RPMI8226 (cell line): ENCODE measurements at places on chromosomes 6 and 20.

DNA sequence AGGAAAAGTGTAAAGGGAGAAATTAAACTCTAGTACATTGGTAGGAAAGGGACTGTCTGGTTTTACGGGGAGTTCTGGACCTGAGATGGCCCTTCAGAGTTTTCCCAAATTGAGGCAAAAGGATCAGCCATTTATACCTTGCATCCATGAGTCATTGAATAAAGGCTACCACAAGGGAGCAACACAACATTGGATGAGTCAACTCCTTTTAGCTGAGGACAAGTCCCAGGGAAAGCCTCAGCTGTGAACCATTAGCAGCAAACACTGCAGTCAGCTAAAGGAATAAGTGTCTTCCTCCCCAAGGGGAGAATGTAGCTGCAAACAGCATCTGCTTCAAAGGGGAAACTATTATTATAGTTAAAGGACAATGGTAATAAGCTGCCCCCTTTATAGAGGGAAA lies 468.7 kb upstream of the ID4 start:
- DNase-seq: no peak

DNA sequence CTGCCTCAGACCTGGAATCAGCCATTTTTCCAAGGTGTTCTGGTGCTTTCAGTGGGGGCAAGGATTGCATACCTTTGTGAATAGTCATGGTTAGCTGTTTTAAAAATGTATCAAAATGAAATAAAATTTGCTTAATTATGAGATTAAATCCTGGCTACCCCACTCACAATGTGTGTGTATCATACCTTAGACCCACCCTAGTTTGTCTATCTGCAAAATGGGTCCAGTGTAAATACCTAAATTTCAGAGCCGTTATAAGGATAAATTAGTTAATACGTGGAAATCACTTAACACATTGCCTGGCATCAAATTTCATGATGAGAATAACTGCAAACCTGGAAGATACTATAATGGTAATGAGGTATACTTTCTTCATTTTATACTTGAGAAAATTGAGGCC lies 3.0 kb upstream of the ZNF311 start:
- DNase-seq: no peak

GRCh38 chr6:11270030-11271027 lies 37.9 kb upstream of the NEDD9 start:
- DNase-seq: no peak

DNA sequence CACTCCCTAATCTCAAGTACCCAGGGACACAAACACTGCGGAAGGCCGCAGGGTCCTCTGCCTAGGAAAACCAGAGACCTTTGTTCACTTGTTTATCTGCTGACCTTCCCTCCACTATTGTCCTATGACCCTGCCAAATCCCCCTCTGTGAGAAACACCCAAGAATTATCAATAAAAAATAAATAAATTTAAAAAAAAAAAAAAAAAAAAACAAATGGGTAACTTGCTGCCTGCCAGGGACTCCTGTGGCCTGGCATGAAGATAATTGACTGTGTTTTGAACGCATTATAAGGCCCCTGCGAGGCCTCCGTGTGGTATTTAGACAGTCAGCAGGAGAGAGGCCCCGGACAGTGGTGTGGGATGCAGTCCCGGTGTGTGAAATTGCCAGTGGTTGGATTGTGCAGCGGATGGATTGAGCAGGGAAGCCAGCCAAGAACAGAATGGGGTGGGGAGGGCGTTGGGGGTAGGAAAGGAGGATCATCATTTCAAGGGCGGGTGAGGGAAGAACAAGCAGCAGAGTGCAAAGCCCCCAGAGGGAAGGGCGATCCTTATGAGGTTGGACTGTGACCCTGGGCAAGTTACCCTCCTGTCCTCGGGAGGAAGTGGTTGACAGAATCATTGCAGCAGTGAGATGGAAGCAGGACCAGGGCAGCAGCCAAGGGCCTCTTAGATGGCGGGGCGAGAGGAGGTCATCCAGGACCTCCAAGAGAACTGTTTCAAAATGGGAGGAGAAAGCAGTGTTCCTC lies 43.3 kb downstream of the PPARD start:
- no peak for DNase-seq

- no peak for DNase-seq
Measured at GRCh38 chr20:19016140-19016497, 196.3 kb upstream of the SLC24A3 start.

- no peak for DNase-seq
Measured at GRCh38 chr20:10040070-10040975, 5.5 kb downstream of the ANKEF1 start.

- no peak for DNase-seq
Measured at GRCh38 chr6:84526631-84527030, 237.8 kb downstream of the TBX18 start.

DNA sequence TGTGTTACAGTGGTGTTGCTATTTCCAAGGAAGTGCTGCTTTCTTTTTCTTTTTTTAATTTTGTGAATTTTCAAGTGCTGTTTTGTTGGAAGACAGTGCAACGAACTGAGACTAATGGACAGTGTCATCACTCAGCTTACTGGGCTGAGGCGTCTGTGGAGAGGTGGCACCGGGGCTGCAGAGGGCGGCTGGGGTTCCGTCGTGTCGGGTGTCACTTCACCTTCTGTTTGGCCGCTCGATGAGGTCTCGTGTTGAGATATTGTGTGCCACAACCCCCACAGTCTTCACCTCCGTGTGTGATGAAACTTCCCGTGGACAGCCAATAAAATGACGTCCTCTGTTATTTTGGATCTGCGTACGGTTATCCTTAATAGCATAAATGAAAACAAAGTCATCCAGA lies 149.4 kb upstream of the SNX9 start:
- no peak for DNase-seq

DNA sequence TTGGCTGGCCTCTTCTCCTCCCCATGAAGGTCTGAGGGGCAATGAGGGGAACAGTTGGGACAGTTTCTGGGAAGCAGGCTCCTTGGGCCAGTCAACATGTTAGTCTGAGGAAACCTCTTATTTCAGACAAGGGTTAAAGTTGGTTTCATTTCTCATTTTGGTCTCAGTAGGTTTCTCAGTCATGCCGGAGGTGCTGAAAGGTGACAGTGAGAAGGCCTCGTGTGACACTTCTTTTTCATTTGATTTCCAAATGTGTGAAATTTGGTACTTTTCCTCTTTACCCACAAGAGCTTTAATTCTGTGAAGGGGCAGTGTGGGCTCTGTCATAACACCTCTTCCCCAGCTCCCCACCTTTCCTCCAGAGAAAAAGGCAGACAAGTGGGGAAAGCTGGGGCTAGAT lies 7.5 kb upstream of the GLP1R start:
- no peak for DNase-seq

DNA sequence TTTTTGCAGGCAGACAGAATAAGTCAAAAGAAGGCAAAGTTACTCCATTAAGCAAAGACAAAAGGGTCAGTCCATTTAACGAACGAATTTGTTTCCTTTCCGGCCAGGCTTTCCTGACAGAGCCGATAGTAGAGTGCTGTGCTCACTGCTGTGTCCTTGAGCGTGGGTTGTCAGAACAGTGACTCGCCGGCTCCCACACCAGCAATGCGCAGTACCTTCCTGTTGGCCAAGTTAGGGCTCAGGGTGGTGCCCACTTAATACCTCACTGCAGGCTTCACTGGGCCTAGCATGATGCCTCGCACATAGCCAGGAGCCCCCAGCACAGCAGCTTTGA lies 294.7 kb downstream of the FOXC1 start:
- DNase-seq: no peak

- no peak for DNase-seq
Measured at GRCh38 chr20:62200491-62201172, 17.8 kb downstream of the MTG2 start.

DNA sequence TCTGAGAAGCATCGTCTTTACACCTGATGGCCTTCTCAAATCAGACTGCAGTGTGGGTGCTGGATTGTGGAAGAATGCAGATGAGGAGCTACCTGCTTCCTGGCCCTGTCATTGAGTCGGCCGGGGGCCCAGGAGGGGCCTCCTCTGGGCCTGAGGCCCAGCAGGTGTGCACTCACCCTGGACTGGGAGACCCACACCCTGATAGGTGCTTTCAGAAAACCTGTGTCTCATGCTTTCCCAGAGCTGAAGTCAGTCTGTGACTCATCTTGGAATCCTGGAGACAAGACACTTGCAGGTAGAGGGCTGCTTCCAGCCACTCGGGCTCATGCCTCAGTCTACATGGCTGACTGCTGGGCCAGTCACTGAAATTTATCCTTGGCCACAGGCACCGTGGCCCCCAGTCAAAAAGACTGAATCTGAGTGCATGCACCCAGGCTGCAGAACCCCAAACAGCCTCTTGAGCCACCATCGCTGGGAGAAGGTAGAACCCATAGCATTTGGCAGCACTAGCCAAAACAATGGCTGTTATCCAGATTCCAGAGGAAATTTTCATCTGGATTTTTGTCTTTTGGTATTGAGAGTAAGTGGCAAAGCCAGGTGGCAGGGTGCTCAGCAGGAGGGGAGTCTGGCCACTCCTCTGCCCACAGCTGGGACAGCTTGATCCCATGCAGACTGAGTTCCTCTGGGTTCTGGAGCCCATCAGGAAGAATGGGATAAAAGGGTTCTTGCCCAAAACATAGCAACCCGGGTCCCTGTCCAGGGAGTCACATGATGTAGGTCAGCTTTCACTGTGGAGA lies 182.0 kb upstream of the CST7 start:
- DNase-seq: no peak
